Activated CD8-positive, alpha-beta memory T cell treated with anti-CD3 and anti-CD28 coated beads, Interleukin-2, amount 10 ng/mL, durations not matched to agents 7 days and 5 days (primary cell): ENCODE measurements at places on chromosomes 12 and 14. TPM values are rescaled to one million over a fixed set of nuclear protein-coding genes. Genes with fewer than 3 reads are reported as not detected.

DNA sequence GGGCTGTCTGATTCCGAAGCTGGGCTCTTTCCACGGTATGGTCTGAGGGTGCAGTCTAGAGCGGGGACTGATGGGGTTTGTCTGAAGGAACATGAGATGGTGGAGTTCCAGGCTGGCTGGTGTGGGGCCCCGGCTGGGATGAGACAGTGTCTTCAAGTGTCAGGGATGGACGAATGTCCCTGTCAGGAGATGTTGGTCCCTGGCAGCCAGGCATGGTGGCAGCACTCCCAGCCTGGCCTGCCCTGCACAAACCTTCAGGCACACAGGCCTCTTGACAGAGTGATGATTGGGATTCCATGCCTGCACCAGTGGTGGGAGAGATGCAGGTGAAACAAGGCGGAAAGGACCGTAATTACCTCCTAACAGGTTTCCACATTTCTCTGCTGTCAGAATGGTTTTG, 221.9 kb downstream of the CACNA1C start:
- peaks cover 8% of the 10 kb centered on the region for H3K27me3 ChIP-seq
- no peaks in the 10 kb centered on the region for H3K4me1 ChIP-seq
- H3K36me3 ChIP-seq = no peaks in the 10 kb centered on the region
- no peak overlapping the region for H3K4me3 ChIP-seq
- no peak for DNase-seq
- H3K27ac ChIP-seq = no peak overlapping the region

- no peak for DNase-seq
- no peaks in the 10 kb centered on the region for H3K27me3 ChIP-seq
- peaks cover 23% of the 10 kb centered on the region for H3K36me3 ChIP-seq
- H3K27ac ChIP-seq = no peak overlapping the region
- H3K4me1 ChIP-seq = peaks cover 20% of the 10 kb centered on the region
Observed at GRCh38 chr14:89298056-89298834, 118.8 kb downstream of the FOXN3 start.

- H3K27ac ChIP-seq = no peak overlapping the region
- no peaks in the 10 kb centered on the region for H3K4me1 ChIP-seq
- H3K4me3 ChIP-seq = no peak overlapping the region
- DNase-seq = no peak
- H3K36me3 ChIP-seq = peaks cover 61% of the 10 kb centered on the region
Observed at GRCh38 chr12:67299926-67300325, 30.8 kb downstream of the CAND1 start.

Gene RAN
- 1,047 TPM for total RNA-seq

DNA sequence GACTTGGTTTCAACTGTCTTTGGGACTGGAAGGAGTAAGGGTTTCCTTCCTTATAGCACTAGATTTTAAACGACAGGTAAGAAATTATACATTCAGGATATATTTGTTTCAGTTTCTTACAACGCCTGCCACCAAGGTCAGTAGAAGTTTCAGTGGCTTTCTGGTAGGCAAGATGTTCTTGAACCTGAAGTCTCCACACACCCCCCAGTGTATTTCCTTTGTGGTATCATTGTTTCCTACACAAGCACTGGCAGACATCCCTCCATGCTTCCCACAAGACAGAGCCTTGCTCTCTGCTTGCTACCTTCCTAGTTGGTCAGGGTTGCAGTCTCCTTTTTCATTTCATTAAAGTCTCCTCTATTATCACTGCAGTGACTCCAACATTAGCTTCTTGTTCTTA, 283.1 kb downstream of the FLRT2 start:
- DNase-seq = no peak
- H3K27ac ChIP-seq = no peak overlapping the region

Gene NTF3
- not detected for total RNA-seq

Gene TIGAR
- 7.6 TPM for total RNA-seq

GRCh38 chr14:94761348-94761996, 8.4 kb downstream of the GSC start:
- H3K36me3 ChIP-seq = no peaks in the 10 kb centered on the region
- no peaks in the 10 kb centered on the region for H3K4me1 ChIP-seq
- H3K27ac ChIP-seq = no peak overlapping the region

DNA sequence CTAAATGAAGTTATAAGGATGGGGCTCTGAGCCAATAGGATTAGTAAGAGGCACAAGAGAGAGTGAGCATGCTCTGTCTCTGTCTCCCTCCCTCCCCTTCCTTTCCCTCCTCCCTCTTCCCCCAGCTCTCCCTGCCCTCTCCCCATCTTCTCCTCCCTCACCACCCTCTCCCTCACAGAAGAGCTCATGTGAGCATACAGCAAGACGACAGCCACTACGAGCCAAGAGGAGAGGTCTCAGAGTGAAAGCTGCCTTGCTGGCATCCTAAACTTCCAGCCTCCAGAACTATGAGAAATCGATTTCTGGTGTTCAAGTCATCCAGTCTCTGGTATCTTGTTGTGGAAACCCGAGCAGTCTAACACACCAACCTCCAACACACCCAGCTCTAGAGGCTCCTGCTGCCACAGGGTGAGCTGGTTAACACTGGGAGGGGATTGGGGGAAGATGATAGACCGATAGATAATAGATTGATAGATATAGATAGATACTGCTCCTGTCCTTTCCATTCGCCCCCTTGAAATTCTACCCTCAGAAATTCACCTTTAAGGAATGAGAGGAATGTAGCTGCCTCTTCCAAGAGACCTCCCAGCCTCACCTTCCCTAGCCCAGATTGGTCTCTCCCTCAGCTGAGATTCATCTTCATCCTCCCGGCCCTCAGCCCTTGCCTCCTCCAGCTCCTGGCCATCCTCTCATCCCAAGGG, 25.8 kb upstream of the ACTN1 start:
- no peak overlapping the region for H3K4me3 ChIP-seq
- no peaks in the 10 kb centered on the region for H3K36me3 ChIP-seq
- peaks cover 4% of the 10 kb centered on the region for H3K27me3 ChIP-seq

Gene DCD
- total RNA-seq = not detected

Gene C12orf50
- total RNA-seq = 0.18 TPM

Gene ING4
- 26.3 TPM for total RNA-seq

- peaks cover 7% of the 10 kb centered on the region for H3K27me3 ChIP-seq
- H3K4me3 ChIP-seq = no peak overlapping the region
- no peaks in the 10 kb centered on the region for H3K36me3 ChIP-seq
- peaks cover 3% of the 10 kb centered on the region for H3K4me1 ChIP-seq
- H3K27ac ChIP-seq = no peak overlapping the region
- no peak for DNase-seq
Observed at GRCh38 chr14:101137234-101137633, 233.7 kb upstream of the RTL1 start.

GRCh38 chr14:57871459-57872080, 5.7 kb upstream of the SLC35F4 start:
- DNase-seq = peak; percentile 54
- no peak overlapping the region for H3K27ac ChIP-seq
- no peaks in the 10 kb centered on the region for H3K36me3 ChIP-seq
- H3K27me3 ChIP-seq = peaks cover 9% of the 10 kb centered on the region

DNA sequence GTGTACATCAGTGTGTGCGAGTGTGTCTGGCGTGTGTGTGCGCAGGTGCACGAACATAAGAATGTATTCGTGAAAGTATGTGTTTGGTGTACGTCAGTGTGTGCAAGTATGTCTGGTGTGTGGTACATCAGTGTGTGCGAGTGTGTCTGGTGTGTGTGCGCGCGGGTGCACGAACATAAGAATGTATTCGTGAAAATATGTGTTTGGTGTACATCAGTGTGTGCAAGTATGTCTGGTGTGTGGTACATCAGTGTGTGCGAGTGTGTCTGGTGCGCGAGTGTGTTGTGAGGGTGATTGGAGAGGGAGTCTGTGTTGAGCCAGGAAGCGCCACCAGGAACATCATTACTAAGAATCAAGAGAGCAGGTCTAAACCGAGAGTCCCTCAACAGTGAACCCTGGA, 143.8 kb downstream of the BCL11B start:
- no peak for DNase-seq
- no peaks in the 10 kb centered on the region for H3K27me3 ChIP-seq
- H3K27ac ChIP-seq = no peak overlapping the region
- no peaks in the 10 kb centered on the region for H3K36me3 ChIP-seq

- H3K4me1 ChIP-seq = peaks cover 17% of the 10 kb centered on the region
- H3K4me3 ChIP-seq = no peak overlapping the region
- no peak for DNase-seq
- H3K27me3 ChIP-seq = no peaks in the 10 kb centered on the region
Observed at GRCh38 chr12:47160316-47161244, 80.8 kb upstream of the AMIGO2 start.

GRCh38 chr12:64670919-64671639, 60.8 kb downstream of the RASSF3 start:
- peaks cover 7% of the 10 kb centered on the region for H3K36me3 ChIP-seq
- H3K27me3 ChIP-seq = no peaks in the 10 kb centered on the region
- H3K4me3 ChIP-seq = peak overlapping the region; percentile 88
- H3K4me1 ChIP-seq = peaks cover 88% of the 10 kb centered on the region
- no peak for DNase-seq

Gene EML1
- total RNA-seq = not detected

GRCh38 chr12:47651368-47652254, 54.2 kb downstream of the RPAP3 start:
- H3K4me3 ChIP-seq = no peak overlapping the region
- DNase-seq = peak; percentile 65
- peaks cover 7% of the 10 kb centered on the region for H3K4me1 ChIP-seq
- peaks cover 6% of the 10 kb centered on the region for H3K36me3 ChIP-seq
- no peaks in the 10 kb centered on the region for H3K27me3 ChIP-seq

- no peak for DNase-seq
- H3K4me1 ChIP-seq = peaks cover 17% of the 10 kb centered on the region
- H3K36me3 ChIP-seq = no peaks in the 10 kb centered on the region
- H3K4me3 ChIP-seq = no peak overlapping the region
- no peak overlapping the region for H3K27ac ChIP-seq
- no peaks in the 10 kb centered on the region for H3K27me3 ChIP-seq
Observed at GRCh38 chr12:49818241-49818895, 9.8 kb downstream of the NCKAP5L start.

DNA sequence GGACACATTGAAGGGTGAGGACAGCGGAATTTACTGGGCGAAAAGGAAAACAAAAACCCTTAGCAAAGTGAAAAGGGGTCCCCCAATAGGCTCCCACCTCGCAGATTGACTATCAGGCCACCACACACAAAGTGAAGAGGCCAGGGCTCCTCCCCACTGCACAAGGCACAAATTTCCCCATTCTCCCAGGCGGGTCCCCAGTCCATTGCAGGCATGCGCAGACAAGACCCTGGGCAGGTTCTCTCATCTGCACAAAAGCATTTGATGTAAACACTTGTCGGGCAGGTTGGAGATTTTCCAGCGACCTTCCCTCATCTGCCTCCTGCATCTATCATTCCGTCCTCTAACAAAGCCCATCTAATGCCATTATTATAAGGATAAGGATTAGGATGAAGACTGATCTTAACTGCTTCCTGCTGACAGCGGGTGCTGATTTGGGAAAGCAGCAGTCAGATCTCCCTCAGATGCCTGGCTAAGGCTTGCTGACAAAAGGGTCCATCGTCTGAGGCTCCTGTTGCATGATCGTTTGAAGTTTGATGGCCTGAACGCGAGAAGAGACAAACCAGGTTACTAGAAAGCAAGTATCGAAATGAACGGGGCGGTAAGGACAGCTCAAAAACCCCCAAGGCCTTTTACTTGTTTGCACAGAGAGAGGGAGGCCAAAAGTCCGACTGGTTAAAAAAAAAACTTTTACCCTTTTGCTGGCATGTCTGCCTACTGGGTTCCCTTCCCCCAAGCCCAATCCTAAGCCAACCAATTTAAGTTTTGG, 14.4 kb downstream of the ASCL4 start:
- no peaks in the 10 kb centered on the region for H3K36me3 ChIP-seq
- peaks cover 9% of the 10 kb centered on the region for H3K27me3 ChIP-seq
- no peak overlapping the region for H3K27ac ChIP-seq
- DNase-seq = no peak

Gene KRT77
- not detected for total RNA-seq

- peaks cover 13% of the 10 kb centered on the region for H3K4me1 ChIP-seq
- H3K4me3 ChIP-seq = no peak overlapping the region
- peaks cover 65% of the 10 kb centered on the region for H3K27me3 ChIP-seq
- H3K27ac ChIP-seq = peak overlapping the region; percentile 49
- H3K36me3 ChIP-seq = no peaks in the 10 kb centered on the region
Observed at GRCh38 chr12:65823513-65824375, 539 bp upstream of the HMGA2 start.

Gene CYP46A1
- not detected for total RNA-seq

Gene SCYL2
- total RNA-seq = 29.3 TPM

DNA sequence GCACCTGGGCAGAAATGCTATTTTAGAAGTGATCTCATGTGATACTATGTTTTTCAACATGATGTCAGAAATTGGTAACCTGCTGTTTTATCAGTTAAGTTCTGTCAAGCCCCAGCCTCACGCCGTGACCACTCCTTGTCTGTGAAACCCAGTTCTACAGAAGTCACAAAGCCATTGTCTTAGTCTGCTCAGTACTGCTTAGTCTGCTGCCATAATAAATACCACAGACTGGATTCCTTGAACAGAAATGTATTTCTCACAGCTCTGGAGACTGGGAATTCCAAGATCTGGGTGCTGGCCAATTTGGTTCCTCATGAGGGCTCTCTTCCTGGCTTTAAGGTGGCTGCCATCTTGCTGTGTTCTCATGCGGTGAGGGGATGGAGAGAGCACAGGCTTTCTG, 176.9 kb downstream of the PRKCH start:
- no peak overlapping the region for H3K27ac ChIP-seq
- peaks cover 68% of the 10 kb centered on the region for H3K36me3 ChIP-seq
- H3K4me3 ChIP-seq = no peak overlapping the region
- H3K4me1 ChIP-seq = peaks cover 42% of the 10 kb centered on the region
- H3K27me3 ChIP-seq = no peaks in the 10 kb centered on the region
- no peak for DNase-seq

- peaks cover 61% of the 10 kb centered on the region for H3K4me1 ChIP-seq
- H3K36me3 ChIP-seq = peaks cover 34% of the 10 kb centered on the region
- no peaks in the 10 kb centered on the region for H3K27me3 ChIP-seq
- peak; percentile 89 for DNase-seq
Observed at GRCh38 chr12:89225401-89225800, 126.9 kb downstream of the DUSP6 start.

DNA sequence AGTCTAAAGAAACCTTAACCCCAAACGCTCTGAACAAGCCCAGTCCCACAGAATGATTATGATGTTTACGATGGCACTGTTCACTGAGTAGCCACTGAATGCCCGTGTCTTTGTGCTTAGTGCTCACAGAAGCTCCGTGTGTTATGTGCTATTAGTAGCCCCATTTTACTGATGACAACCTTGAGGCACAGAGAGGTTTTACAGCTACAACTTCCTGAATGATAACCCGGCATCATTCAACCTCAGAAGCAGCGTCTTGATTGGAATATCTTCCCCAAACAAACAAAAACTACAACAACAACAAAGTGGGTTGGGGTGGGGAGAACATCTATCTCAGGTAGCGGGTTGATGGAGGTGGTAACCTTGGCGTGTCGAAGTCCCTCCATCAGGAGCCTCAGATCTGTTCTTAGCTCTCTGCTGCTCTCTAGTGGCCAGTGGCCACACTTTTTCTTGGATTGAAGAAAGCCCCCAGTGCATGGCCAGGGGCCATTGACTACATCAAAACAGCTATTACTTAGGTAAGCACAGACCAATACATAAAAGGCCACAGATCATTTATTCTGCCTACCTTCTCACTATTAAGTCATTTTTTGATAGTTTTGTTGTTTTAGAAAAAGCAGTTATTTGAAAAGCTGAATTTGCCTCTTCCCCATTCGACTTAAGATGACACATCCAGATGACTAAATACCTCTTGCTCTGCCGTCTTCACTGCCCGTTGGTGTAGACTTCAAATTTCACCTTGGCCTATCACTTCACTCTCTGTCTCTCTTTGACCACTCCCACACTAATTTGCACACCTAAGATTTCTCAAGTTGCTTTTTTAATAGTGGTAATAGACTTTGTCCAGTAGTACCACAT, 376.9 kb downstream of the GALC start:
- DNase-seq = peak; percentile 56
- H3K4me1 ChIP-seq = no peaks in the 10 kb centered on the region
- H3K36me3 ChIP-seq = no peaks in the 10 kb centered on the region
- no peaks in the 10 kb centered on the region for H3K27me3 ChIP-seq

Gene BMAL2
- total RNA-seq = 38.4 TPM

- no peaks in the 10 kb centered on the region for H3K27me3 ChIP-seq
- no peak overlapping the region for H3K4me3 ChIP-seq
- no peaks in the 10 kb centered on the region for H3K36me3 ChIP-seq
- no peak overlapping the region for H3K27ac ChIP-seq
Observed at GRCh38 chr14:29348504-29348903, 579.1 kb downstream of the PRKD1 start.
